Stimulated activated naive B cell treated with anti-CD40 and anti-IgM and Interleukin-4, amounts not matched to agents 10 μg/mL and 1 μg/mL and 100 μg/mL, for 72 hours (primary cell): ENCODE measurements at places on chromosomes 1 and 21.

DNA sequence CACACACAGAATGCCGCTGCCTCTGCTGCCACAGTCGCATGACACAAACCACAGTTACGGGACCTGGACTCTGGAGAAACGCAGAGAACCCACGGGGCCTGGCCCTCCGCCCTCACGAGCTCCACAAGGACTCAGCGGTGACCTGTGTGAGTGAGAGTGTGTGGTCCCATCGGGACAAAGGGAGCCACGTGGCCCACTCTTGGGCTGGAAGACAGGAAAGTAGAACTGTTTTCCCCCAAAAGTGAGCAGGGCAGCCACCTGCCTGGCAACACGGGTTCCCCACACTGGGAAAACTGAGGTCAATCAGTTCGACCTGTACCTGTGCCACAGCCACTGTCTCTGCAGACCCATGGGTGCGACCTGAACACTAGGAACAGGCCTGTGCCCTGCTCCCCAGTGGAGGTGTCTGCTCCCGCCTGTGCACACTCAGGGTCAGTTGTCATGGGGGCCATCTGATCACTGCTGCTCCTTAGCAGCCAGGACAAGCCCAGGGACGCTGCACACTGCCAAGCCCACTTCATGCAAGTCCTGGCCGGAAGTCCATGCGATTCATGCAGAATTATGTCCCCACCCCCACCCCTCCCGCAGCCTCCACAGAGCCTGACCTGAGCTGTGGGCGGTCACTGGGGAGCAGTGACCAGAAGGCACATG, 54.4 kb upstream of the ADARB1 start:
- peaks cover 12% of the 10 kb centered on the region for H3K4me1 ChIP-seq
- H3K4me3 ChIP-seq: peak overlapping the region; percentile 48
- no peak for DNase-seq
- H3K36me3 ChIP-seq: peaks cover 4% of the 10 kb centered on the region
- no peak overlapping the region for H3K27ac ChIP-seq
- peaks cover 36% of the 10 kb centered on the region for H3K27me3 ChIP-seq

DNA sequence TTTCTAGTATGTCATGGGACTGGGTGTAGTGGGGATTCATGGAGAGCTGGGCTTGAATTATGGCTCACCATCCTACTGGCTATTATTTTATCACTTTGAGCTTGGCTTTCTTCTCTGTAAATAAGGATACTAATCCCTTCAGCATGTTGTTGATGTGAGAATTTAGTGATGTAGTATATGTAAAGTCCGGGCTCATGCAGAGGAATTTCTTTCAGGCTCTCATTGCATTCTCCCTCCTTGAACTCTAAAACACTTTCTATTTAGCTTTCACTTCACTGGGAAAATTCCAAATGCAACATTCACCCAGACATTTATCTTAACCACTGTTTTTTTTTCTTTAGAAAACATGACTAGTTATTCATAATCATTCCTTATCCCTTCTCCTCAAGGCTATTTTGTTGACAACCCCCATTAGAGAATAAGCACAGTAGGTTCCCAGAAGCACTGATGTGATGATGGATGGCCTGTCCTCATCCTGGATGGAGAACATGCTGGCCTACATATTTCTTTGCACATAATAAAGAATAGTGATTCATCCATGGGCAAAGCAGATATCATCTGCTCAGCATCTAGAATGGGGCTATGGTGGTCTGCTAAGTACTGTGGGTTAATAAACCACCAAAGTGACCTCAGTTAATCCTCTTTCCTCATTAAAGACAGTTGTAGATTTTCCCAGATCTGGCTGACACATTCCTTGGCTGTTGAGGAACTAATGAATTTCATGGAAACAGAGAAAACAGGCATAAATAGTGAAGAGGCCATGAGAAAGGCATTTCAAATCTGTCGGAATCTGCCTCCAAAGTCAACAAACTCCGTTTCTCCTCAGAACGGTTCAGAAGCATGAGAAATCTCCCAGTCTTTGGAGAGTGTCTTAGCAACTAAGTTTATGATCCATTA, 68.0 kb upstream of the CYP2J2 start:
- no peaks in the 10 kb centered on the region for H3K4me1 ChIP-seq
- no peak for DNase-seq
- H3K36me3 ChIP-seq: no peaks in the 10 kb centered on the region
- H3K27ac ChIP-seq: no peak overlapping the region
- H3K4me3 ChIP-seq: no peak overlapping the region
- peaks cover 12% of the 10 kb centered on the region for H3K27me3 ChIP-seq

DNA sequence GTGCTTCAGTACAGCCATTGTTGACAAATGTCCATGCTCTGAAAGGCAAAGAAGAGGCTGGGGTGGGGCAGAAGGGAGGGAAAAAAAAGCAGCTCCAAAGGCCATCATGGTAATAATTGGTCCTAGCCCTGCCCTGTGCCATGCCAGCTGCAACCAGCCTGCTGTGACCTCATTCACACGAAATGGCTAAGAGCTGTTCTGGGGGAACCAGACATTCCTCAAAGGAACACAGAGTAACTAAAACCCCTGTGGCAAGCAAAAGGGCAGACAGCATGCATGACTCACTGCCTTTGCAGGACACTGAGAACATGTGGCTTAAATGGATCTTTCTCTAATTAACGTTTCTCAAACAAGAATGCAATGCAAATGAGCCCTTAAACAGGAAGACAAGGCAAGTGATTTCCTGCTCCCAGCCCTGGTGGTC, 42.3 kb downstream of the STYXL2 start:
- H3K4me1 ChIP-seq: peaks cover 2% of the 10 kb centered on the region
- H3K27me3 ChIP-seq: peaks cover 12% of the 10 kb centered on the region
- DNase-seq: no peak
- no peak overlapping the region for H3K4me3 ChIP-seq

- peaks cover 48% of the 10 kb centered on the region for H3K36me3 ChIP-seq
- no peak for DNase-seq
- peak overlapping the region; percentile 96 for H3K27ac ChIP-seq
- no peak overlapping the region for H3K4me3 ChIP-seq
- peaks cover 73% of the 10 kb centered on the region for H3K4me1 ChIP-seq
Observed at GRCh38 chr1:15952317-15953258, 23.3 kb downstream of the ZBTB17 start.

DNA sequence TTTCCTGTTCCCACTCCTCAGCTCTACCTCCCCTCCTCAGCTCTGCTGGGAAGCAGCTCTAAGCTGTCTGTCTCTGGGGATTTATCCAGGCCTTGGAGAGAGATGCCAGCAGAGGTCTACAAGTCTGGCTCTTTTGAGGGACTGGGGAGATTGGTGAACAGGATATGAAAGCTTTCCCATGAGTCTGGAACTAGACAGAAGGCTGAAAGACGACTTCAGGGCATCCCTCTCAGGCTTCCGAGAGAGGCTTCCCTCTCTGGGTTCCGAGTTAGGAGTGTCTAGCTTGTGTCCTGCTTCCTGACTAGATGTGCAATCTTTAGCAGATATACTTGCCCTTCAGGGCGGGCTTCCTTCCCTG, 733 bp downstream of the TMEM35B start:
- no peaks in the 10 kb centered on the region for H3K27me3 ChIP-seq
- peaks cover 47% of the 10 kb centered on the region for H3K4me1 ChIP-seq
- H3K27ac ChIP-seq: peak overlapping the region; percentile 93
- H3K36me3 ChIP-seq: peaks cover 20% of the 10 kb centered on the region
- DNase-seq: no peak

DNA sequence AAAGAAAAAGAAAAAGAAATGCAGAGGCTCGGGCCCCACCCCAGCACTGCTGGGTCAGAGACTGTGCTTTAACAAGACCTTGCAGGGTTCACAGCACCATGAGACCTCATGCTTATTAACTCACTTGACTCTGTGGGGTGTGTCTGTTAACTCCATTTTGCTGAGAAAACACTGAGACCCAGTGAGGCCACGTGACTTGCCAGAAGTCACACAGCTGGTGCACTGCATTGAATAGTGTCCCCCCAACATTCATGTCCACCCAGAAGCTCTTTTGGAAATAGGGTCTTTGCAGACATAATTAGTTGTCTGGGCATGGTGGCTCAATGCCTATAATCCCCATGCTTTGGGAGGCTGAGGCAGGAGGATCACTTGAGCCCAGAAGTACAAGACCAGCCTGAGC, 39.7 kb downstream of the CHD5 start:
- peaks cover 11% of the 10 kb centered on the region for H3K27me3 ChIP-seq
- no peak overlapping the region for H3K27ac ChIP-seq
- H3K4me3 ChIP-seq: no peak overlapping the region
- DNase-seq: no peak

GRCh38 chr1:162549001-162549400, 12.5 kb upstream of the UAP1 start:
- no peaks in the 10 kb centered on the region for H3K27me3 ChIP-seq
- H3K4me1 ChIP-seq: no peaks in the 10 kb centered on the region
- H3K36me3 ChIP-seq: no peaks in the 10 kb centered on the region
- DNase-seq: no peak
- no peak overlapping the region for H3K4me3 ChIP-seq

DNA sequence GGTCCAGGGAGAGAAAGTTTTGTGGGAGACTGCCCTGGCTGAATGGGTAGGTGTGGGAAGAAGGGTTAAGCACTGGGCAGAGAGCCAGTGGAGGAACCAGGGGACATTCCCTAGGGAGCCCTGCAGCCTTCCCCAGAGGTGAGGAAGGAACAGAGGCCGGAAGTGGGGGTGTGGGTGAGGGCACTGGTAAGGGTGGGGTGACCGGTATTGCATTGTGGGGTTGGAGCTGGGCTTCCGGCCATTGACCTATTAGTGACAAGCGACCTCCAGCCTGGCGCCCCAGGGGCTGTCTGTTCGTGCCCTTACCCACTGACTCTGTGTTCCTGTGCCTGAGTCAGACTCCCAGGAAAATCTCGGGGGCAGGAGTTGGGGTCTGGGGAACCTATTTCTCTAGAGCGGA, 3.5 kb upstream of the TSPAN1 start:
- DNase-seq: no peak
- H3K27me3 ChIP-seq: peaks cover 5% of the 10 kb centered on the region
- H3K4me3 ChIP-seq: no peak overlapping the region
- H3K4me1 ChIP-seq: peaks cover 24% of the 10 kb centered on the region

DNA sequence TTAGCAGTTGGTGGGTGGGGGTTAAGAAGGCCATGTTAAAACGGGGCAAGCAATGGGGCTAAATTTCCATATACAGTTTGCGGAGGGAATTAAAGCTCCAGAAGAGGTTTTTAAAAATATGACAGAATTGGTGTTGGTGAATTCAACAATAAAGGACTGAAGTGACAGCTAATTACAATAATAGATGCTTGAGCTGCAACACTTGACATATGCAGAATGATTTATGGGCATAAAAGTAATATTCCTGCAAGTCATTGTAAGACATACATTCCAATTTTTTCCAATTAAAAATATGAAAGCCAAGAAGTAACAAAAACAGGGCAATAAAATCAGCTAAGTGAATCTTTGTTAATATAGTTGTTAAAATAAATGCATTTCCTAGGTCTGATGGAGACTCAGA, 202.2 kb upstream of the MAP1LC3C start:
- no peak for DNase-seq
- H3K27me3 ChIP-seq: no peaks in the 10 kb centered on the region
- no peak overlapping the region for H3K4me3 ChIP-seq
- H3K4me1 ChIP-seq: no peaks in the 10 kb centered on the region
- no peaks in the 10 kb centered on the region for H3K36me3 ChIP-seq
- no peak overlapping the region for H3K27ac ChIP-seq

DNA sequence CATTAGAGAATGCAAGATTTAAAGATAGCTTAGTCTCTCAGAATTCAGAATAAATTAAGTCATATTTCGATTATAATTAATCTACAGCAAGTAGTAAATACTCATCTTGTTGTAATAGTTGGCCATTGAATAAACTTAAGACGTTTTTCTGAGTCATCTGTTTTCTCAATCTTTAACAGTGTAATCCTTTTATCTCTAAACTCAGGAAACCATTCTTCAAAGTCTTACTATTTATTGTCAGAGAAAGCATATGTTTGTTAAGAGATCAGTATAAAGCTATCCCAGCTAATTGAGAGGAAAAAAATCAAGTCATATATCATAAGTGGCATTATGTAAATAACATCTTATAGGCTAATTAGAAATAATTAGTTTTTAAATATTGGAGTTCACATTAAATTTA, 201.2 kb upstream of the ADAMTS5 start:
- no peak overlapping the region for H3K4me3 ChIP-seq
- H3K36me3 ChIP-seq: no peaks in the 10 kb centered on the region
- no peak for DNase-seq
- H3K27ac ChIP-seq: no peak overlapping the region
- H3K27me3 ChIP-seq: no peaks in the 10 kb centered on the region
- H3K4me1 ChIP-seq: no peaks in the 10 kb centered on the region

- H3K4me1 ChIP-seq: no peaks in the 10 kb centered on the region
- H3K36me3 ChIP-seq: no peaks in the 10 kb centered on the region
- no peak overlapping the region for H3K4me3 ChIP-seq
- no peak overlapping the region for H3K27ac ChIP-seq
- H3K27me3 ChIP-seq: peaks cover 27% of the 10 kb centered on the region
Observed at GRCh38 chr1:159991513-159991912, 37.5 kb upstream of the SLAMF9 start.

DNA sequence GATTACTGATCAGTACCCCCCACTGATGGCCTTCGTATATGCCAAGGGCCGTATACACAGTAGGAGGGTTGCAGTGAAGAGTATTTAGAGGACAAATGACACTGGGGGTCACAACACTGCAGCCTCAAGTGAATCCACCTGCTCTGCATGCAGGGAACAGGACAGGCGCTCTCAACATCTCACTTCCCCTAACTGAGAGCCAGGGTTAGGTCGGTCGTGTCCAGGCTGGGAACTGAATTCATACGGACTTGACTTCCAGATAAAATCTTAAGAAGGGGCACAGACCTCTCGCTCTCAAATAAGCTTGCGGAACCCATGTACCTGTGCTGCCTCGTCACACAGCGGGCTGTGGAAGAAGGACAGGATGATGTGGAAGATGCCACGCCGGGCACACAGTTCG, 22.8 kb downstream of the MRAP start:
- H3K4me1 ChIP-seq: no peaks in the 10 kb centered on the region
- no peaks in the 10 kb centered on the region for H3K27me3 ChIP-seq
- no peak overlapping the region for H3K4me3 ChIP-seq
- peaks cover 59% of the 10 kb centered on the region for H3K36me3 ChIP-seq
- DNase-seq: no peak
- peak overlapping the region; percentile 9 for H3K27ac ChIP-seq

- no peak for DNase-seq
- H3K4me3 ChIP-seq: no peak overlapping the region
- no peaks in the 10 kb centered on the region for H3K36me3 ChIP-seq
- no peak overlapping the region for H3K27ac ChIP-seq
- no peaks in the 10 kb centered on the region for H3K27me3 ChIP-seq
Observed at GRCh38 chr1:84019217-84019616, 20.3 kb upstream of the TTLL7 start.

DNA sequence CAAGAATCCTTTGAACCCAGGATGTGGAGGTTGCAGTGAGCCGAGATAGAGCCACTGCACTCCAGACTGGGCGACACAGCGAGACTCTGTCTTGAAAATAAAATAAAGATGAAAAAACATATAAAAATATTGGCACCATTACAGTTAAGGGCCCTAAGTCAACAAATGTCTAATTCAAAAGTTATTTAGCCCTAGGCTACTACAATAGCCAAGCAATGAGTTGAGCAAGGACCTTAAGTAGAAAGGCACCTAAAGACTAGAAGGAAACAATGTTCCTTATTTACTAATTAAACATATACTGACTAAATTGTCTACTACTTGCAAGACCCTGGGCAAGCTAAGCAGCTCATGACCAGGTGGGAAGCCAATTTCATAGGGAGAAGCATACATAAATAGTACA, 4.1 kb downstream of the PIK3R3 start:
- H3K4me3 ChIP-seq: no peak overlapping the region
- DNase-seq: no peak
- no peaks in the 10 kb centered on the region for H3K36me3 ChIP-seq
- H3K4me1 ChIP-seq: peaks cover 8% of the 10 kb centered on the region
- no peak overlapping the region for H3K27ac ChIP-seq
